Activated T-cell treated with anti-CD3 and anti-CD28 coated beads, Interleukin-2, amount 50 U/mL, for 4 hours (primary cell): ENCODE measurements at places on chromosomes 11 and 22. TPM values are rescaled to one million over a fixed set of nuclear protein-coding genes. Genes with fewer than 3 reads are reported as not detected.

Gene MAPK8IP2
- 0.38 TPM for total RNA-seq

Gene KCNK4
- total RNA-seq: not detected

Gene HMOX1
- total RNA-seq: 3.0 TPM

Gene OR51B4
- total RNA-seq: not detected

Gene OR6M1
- not detected for total RNA-seq

Gene ENTHD1
- total RNA-seq: 0.53 TPM
